ENCODE measurements at places on chromosomes 13 and 19.

GRCh38 chr19:28492201-28492600, 720.8 kb downstream of the UQCRFS1 start:
- no peak for DNase-seq

GRCh38 chr13:102589301-102589822, 7.4 kb upstream of the TPP2 start:
- no peak for DNase-seq

- DNase-seq, result no peak
Measured at GRCh38 chr13:81394640-81395039, 1053.7 kb upstream of the SPRY2 start.

DNA sequence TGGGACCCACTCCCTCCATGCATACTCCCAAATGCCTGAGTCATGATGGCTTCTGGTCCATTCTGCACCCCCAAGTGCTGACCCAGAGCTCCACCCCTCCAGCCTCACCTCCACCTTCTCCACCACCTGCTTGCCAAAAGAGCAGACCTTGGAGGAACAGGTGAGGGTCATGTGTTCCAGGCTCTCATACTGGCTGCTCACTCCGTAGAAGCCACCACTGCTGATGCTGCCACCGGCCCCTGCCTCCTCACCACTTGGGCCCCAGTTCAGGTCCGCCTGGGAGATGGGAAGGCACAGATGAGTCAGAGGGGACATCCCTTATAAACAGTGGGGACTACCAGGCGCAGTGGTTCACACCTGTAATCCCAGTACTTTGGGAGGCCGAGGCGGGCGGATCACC, 7.9 kb downstream of the CD37 start:
- DNase-seq, result no peak

DNA sequence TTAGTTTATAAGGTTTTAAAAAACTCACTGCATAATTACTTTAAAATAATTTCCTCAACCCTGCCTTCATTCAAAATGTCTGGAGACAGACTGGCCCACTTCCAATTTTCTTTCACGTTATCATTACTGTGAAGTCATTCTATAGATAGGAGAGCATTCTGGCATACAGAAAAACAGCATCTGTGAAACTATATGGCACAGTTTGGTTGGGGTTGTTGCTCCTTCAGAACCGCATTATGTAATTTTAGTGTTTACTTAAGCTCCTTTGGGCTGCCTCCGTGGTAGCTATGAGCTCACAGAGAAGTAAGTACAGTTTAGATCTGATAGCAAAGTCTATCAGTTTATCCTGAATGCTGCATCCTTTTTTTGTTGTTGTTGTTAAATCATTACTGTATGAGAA, 104.3 kb downstream of the KCNRG start:
- no peak for DNase-seq

GRCh38 chr19:29499261-29499920, 26.4 kb upstream of the VSTM2B start:
- no peak for DNase-seq

GRCh38 chr13:41746259-41746658, 214.7 kb downstream of the VWA8 start:
- no peak for DNase-seq

DNA sequence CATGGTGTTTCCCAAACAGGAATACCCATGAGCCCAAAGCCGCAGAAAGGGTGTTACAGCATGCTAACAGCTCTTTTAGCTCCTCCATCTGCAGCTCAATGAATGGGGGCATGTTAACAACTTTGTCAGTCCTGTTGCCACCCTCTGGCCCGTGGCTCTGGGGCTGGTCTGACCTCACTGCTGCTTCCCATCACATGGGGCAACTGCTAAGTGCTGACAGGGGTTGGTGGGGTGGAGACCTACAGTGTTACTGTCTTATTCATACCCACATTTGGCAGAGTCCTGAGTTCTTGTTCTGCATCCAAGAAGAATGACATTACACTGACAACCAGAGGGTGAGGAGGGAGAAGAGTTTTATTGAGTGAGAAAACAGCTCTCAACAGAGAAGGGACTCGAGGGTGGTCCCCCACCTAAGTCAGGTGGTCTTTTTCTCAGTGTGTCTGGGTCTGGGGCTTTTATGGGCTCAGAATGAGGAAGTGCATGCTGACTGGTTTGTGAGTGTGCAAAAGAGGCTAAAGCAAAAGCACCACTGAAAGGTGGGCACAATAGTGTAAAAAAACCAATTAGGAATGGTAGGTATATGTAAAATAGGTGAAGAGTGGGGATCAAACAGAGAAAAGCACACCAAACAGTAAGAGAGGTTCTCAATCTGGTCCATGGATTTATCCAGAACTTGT, 1952.0 kb upstream of the PCDH20 start:
- no peak for DNase-seq

DNA sequence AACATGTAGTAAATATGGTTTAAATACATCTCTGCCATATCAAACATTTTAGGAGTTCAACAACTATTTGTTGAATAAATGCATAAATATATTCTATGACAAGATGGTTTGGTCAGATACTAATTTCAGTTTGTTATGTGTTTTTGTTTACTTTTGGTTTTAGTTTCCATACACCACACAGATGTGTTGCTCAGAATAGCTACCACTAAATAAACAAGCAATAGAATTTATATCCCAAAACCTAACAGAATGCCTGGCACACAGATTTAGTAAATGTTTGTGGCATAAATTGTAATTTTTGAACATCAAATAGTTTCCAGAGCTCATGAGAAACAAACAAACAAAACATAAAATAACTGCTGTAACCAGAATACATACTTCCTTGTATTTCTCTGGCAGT, 126.8 kb upstream of the ATXN8OS start:
- no peak for DNase-seq

GRCh38 chr13:33401238-33401637, 115.7 kb upstream of the STARD13 start:
- no peak for DNase-seq

DNA sequence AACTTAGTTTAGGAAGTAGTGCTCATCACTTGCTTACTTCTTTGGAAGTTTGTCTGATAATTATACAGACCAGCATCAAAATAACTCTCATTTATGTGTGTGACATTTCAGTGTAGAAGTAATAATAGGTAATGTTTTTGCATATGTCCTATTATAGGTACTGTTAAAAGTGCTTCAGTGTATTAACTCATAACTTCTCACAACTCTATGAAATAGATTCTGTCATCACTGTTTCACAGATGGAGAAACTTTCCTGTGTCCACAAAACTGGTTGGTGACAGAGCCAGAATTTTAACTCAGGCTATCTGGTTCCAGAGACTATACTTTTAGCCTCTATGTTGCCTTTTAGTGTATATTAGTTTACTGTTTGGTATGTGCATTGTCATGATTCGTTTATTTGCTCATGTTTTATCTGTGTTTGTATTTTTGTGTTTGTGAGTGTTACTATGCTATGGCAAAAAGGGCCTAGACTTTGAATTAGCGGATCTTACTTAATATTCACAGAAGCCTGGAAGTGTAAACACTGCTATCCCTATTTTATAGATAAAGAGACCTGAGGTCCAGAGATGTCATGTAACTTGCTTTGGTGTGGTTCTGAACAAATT, 12.7 kb downstream of the LPAR6 start:
- no peak for DNase-seq

- no peak for DNase-seq
Measured at GRCh38 chr13:47853236-47853635, 147.8 kb downstream of the SUCLA2 start.

DNA sequence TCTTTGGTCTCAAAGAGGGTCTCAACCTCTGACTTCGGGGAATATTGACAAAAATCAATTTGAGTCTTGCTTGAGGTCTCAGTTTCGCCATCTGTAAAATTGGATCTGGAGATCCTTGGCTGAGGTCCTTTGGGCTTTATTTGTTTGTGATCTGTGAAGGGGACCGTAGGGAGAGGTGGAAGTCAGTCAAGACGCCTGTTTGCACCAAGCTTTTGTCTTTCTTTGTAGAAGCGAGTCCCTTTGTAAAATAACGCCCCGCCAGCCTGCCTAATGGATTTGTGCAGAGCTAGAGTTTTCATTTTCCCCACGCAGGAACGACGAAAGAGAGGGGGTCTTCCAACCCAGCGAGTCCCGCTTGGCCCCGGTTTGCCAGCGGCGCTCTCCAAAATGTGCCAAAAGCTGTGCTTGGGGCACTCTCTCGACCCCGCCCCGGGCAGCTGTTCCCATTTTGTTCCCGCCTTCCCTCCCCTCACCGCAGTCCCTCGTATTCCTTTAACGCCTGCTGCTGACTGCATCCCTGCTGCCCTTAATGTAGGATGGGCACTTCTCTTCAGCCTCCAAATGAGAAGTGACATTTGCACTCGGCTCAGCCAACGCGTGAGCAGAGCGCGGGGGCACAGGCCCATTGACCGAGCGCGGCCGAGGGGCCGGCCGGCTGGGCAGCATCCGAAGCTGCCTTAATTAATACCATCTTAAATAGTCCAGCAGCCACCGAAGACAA, 13.0 kb downstream of the ZIC5 start:
- DNase-seq, result no peak

- no peak for DNase-seq
Measured at GRCh38 chr13:39297664-39298171, 259.5 kb downstream of the NHLRC3 start.

- DNase-seq, result no peak
Measured at GRCh38 chr19:46250076-46250735, 20.7 kb downstream of the IGFL1 start.

- DNase-seq, result no peak
Measured at GRCh38 chr19:2010135-2010668, 5.3 kb downstream of the BTBD2 start.

GRCh38 chr13:50220938-50221337, 205.7 kb downstream of the KCNRG start:
- no peak for DNase-seq

GRCh38 chr13:23695711-23696464, 125.7 kb downstream of the TNFRSF19 start:
- DNase-seq, result no peak

DNA sequence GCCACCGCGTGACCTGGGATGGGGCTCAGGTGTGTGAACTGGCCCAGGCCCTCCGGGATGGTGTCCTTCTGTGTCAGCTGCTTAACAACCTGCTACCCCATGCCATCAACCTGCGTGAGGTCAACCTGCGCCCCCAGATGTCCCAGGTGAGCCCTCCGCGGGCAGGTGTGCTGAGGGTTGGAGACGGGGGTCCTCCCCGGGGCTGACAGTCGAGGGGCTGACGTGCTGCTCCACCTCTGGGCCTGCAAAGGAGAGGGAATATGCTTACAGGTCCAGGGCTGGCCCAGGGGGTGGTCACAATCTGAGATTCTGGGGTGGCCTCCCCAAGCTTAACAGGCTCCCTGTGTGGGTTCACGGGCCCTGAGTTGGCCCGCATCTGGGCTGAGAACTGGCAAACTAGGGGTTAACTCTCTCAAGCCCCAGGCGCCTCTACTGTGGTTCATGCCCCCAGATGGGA, 386 bp downstream of the VAV1 start:
- no peak for DNase-seq

GRCh38 chr19:12838182-12838885, at the start of gene MAST1:
Gene MAST1 (plus strand): TSS chr19:12838515. CDS start chr19:12838573, 58 bp downstream.
- DNase-seq, result no peak

DNA sequence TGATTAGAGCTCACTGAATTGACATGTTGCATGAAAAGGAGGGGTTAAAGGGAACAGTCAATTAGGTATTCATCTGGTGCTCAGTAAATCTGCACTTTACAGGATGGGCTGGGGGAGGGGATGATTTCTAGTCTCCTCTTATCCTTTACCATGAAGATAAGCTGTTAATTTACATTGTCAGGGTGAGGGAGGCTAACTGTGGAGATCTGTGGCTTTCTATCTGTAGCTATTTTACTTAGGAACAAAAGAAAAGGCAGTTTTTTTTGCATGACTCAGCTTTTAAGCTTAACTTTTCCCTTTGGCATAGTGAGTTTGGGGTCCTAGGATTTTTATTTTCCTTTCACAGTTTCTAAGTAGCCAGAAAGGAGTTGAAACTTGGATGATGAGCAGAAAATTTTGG, 253.3 kb downstream of the LMO7 start:
- DNase-seq, result no peak

- no peak for DNase-seq
Measured at GRCh38 chr13:46296115-46296822, 84.5 kb downstream of the LRRC63 start.

GRCh38 chr19:45630463-45630862, 8.7 kb downstream of the EML2 start:
- DNase-seq, result no peak

DNA sequence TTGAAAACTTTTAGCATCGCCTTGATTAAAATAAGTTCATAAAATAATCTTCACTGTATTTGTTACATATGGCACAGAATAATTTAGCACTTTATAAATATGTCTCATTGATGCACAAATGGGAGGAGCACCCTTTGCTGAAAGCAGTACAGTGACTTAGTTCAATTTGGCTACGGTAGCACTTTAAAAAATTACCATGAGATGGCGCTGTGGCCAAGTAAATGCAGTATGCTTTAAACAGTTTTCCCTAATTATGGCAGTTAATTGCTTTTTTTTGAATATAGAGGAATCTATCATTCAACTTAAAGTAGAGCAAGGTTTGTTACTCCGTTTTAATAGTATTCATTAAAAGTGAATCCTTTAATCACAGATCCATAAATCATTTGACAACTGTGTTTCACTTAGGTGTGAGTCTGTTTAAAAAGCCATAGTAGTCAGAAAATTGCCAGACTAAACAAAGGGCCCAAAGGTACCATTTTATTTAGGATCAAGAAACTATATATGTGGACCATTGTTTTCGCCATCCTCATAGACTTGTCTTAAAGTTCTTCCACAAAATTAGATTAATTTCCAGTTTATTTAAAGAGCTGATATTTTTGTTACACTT, 34.7 kb upstream of the ESD start:
- DNase-seq, result no peak

DNA sequence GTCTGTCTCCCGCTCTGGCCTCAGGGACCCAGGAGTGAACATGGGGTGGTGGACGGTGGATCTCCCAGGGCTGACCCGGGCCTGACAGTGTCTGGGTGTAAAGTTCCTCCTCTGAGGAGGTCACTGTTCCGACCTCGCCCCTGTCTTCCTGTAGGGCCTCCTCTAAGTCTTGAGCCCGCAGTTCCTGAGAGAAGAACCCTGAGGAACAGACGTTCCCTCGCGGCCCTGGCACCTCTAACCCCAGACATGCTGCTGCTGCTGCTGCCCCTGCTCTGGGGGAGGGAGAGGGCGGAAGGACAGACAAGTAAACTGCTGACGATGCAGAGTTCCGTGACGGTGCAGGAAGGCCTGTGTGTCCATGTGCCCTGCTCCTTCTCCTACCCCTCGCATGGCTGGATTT, at the start of gene SIGLEC9:
Gene SIGLEC9, plus strand, starts transcription at position 178 of the 400 bp plus-strand sequence. Its CDS starts 69 bp downstream, at position 247.
- DNase-seq, result no peak

Measured in NCI-H187 (cell line).